ENCODE measurements at places on chromosomes 1 and 21.

DNA sequence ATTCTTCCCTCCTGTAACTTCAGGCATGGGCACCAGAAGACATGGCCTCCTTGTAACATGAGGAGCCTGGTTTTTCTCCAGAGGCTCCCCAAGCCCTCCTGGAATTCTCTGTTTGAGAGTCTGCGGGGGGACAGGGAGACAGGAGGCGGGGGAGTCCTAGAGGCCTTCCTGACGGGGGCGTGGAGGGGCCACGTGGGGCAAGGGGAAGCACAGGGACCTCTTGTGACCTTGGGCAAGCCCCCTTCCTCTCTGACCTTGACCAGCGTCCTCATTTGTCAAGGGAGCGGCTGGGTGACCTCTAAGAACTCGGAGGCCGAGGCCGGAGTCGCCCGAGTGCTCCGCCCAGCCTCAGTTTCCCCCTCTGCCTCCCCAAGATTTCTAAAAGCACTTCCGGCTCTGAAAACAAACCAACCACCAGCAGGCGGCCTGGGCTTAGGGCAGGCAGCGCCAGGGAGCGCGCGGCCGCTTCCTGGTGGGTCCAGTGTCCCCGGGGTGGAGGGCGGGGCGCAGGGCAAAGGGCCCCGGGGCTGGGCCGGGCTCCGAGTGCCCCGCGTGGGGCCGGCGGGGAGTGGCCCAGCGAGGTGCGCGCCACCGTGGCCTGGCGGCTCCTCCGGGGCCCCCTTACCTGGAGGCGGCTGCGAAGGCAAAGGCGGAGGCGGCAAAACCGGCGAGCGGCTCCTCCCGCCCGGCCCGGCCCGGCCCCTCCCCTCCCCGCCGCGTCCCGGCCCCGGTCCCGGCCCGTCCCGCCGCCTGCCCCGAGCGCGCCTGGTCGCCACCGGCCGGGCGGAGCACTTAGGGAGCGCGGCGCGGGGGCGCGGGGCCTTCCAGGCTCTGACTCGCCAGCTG, at the start of gene TMCO4:
Gene TMCO4, minus strand, starts transcription at position 687 of the 846 bp plus-strand sequence. CDS start 19,158 bp downstream, outside the sequence.
- DNase-seq = peak; percentile 42

DNA sequence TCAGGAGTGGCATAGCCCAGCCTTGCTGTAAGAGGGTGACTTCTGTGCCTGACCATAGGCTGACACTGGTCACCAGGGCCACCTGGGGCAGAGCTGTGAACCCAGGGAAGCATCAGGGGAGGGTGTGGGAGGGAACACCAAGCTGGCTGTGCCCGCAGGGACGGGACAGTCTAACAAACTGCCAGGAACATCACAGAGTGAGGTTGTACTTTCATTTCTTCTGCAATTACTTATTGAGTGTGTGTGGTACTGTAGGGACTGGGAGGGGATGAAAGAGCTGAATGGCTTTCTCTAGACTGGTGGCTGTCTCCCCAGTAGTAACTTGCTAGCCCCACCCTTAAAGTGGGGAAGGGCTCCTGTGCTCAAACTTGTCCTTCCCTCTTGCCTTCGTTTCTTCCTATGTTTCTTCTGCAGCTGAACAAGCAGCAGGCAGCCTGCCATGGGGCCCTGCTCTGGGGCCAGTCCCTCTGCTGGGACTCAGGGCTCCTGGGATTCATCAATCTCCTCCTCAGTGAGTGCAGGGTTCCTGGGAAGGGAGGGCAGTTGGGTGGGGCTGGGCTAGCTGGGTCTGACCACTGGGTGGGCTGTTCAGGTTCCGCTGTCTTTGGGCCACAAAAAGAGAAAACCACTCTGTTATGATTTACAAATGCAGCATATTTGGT, 39.7 kb upstream of the ETV3 start:
- no peak for DNase-seq

DNA sequence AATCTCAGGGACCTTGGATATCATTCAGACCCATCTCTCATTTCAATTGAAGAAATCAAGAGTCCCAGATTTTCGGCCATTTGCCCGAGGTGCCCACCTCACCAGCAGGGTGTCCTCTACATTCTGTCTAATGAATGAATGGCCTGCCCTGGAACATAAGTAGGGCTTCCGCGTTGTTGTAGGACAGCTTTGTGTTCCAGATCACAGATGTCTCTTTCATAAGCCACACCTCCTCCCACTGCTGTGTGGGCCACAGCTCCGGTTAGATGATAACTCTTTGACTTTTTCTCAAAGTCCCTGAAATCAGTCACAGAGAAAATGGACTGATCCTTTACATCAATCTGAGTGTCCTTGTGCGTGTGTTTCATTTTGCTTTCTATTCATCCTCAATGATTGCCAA, 144.4 kb downstream of the RGS7 start:
- DNase-seq = no peak

DNA sequence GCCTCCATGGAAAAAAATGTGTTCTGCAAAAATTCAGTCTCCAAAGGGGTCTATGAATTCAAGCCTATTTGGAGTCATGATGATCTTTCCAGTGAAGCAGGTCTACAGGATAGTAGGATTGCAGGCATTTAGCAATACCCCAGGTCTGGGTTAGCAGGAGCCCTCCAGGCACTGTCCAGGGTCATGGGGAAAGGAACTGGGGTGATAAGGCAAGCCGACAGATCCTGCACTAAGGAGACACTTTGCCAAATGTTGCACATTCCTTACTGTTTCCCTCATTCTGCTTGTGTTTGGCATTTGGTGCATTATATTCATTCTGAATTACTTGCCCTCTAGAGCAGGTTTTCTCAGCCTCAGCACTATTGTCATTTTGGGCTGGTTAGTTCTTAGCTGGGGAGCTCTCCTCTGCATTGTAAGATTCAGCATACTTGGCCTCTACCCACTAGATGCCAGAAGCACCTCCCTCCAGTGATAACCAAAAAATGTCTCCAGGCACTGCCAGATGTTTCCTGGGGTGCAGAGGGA, 333.3 kb upstream of the PLXNA2 start:
- no peak for DNase-seq

DNA sequence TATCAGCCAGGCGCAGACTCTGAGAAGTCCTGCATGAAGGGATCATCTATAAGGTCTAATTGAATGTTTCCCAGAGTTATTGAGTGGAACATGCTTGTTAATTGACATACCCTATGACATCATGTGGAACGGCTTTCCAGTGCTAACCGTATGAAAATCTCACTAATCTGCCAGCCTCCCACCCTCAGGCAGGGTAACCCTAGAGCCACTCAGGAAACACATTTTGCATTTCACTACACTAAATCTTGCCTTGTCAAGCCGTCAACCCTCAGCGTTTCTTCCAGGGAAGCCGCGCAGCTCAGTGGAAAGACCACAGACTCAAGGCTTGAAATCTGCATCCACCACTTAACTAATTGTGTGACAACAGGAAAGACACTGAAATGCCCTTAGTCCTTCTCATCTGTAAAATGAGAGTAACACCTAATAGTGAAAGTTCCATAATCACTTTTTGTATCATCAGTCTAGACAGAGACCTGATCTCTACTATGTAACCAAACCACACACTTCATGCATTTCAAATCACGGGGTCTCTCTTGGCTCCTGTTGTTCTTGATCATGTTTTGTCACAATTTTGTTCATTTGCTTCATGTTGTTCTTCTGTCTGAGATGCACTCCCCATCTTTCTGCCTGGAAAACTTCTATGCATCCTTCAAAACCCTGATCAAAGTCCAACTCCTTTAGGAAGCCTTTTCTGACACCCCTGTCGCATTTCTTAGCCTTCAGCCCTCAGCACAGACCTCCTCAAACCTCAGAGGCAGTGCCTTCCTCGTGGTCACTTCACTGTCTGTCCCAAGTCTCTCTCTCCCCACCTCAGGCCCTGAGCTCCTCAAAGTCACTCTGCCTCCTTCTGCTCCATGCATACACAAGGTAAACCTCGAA, 246.5 kb downstream of the TOMM20 start:
- DNase-seq = no peak

- DNase-seq = no peak
These were observed 16.2 kb downstream of the PLEKHO1 start for GRCh38 chr1:150165622-150166612.

GRCh38 chr1:59697150-59697800, 117.5 kb upstream of the HOOK1 start:
- DNase-seq = no peak

DNA sequence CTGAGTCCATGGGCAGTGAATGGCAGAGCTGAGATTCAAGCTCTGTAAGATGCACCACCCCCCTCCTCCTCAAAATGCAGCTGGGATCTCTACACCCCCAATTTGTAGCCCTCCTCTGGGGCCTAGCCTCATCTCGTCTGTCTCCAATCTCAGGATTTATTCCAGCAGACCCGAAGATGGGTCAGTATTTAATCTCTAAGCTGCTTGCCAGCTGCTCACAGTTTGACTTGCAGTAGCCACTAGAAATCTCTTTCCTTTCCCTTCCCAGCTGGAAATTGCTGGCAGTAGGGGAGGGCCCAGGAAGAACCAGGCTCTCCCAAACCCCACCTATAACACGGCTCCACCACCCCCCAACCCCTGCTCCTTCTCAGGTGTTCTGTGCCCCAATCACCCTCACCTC, 1.5 kb downstream of the LACTBL1 start:
- no peak for DNase-seq

DNA sequence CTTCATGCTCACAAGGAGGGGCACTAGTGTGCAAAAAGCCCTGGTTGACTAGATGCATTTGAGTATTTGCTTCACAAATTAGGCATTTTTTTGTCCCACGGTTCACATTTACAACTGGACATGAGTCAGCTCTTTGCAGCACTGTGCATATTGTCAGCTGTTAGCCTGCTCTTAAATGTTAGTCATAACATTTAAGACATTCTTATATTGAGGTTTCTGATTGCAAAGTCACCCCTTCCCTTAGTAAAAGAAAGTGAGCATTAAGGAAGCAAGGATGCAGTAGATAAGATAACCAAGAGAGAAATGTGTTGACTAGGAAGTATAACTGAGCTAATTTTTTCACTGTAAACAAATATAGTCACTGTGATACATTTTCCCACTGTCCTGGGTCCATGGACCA, 132.6 kb upstream of the CTTNBP2NL start:
- peak; percentile 37 for DNase-seq

DNA sequence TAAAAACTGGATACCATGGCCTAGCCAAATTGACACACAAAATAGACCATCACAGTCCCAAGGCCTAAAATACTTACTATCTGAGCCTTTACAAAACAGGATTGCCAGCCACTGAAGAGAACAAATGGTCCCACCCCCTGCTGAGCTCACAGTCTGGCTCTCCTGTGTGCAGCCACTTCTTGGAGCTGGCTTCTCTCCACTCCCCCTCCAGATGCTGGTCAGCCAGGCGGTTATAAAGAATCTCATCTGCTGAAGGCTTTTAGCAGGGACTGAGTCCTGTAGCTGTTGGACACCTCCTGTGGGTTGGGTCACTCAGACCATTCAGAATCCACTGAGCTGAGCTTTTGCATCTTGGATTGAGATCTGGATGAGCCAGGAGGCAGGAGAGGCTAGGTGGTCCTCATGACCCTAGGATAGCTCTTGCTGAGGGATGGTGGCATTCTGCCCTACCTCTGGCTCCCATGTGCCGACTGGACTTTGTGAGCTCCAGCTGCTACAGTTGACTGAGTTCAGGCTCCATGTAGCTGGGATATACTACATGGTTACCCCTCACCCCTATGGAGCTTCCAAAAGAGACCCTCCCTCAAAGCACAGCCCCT, 16.1 kb downstream of the OXCT2 start:
- DNase-seq = no peak

DNA sequence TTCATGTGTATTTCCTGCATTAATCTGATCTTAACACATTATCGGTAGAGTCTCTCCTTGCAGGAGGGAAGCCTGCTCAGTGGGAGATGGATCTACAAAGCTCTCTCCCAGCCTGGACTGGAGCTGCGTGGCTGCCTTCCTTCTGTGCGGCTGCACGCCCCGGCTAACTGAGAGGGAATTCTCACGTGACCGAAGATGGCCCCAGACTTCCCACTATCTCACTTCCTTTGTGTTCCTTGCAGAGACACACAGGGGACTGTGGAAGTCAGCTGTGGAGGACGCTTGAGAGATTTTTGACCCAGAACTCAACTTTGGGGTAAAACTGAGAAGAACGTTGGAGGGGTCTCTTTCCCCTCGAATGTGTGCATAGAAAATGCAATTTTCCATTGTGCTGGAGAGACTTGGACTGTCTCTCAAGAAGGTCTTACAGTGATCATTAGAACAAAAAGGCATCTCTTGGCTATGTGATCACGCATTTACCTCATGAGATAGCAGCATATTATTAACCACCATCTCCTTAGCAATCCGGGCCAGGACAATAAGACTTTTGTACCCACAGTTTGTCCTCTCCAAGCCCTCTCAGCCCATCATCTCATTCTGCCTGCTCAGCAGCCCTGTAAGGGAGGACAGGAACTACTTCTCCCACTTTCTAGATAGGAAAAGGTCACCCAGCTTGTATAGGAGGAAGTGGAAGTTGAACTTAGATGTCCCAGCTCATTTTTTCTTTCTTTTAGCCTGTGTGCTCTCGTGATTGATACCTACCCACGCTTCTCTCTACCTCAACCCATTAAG, 49.3 kb upstream of the TARBP1 start:
- DNase-seq = no peak

DNA sequence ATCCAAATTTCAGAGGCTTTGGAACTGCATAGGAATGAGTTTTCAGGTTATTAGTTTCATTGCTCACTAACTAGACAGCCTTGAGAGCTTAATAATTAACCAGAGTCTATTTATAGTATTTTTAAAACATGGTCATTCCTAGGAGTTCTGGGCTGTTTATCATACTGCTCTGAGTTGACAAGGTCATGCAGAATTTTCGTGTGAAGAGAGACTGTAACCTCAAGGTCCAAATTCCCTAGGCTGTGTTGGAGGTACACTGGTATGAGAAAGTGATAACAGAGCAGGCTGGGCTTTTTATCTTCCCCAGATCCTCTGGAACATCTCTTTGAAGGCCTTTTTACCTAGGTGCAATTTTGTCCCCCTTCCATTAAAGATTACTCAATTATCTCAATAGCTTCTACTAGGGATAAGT, 736.3 kb downstream of the LTN1 start:
- no peak for DNase-seq

- DNase-seq = no peak
These were observed 31.7 kb upstream of the RALGPS2 start for GRCh38 chr1:178693366-178693765.

DNA sequence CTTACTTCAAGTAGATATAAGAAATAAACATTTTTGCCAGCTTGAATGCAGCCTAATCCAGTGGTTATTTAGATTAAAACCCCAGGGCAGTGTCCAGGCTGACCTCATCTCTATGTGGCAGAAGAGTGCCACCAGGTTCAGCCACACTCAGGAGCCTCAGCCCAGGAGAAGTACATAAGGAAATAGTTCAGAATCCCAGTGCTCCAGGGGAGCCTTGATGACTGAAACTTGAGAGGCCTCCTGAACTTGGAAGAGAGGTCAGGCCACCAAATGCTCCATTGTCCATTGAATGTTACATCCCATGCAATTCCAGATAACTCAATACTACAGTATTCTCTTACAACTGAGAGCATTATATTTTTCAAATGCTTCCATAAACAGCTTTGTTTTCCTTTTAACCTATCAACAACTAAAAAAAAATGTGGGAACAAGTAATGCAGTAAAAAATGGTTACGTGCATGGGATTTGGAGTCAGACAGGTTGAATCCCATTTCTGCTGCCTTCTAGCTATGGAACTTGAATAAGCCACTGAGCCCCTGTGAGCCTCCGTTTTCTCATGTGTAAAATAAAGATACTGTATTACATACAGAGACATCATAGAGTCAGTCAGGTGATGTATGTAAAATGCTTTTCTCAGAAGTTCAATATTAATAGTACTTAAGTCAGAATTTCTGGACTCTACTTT, 248.0 kb downstream of the PLPP3 start:
- DNase-seq = no peak
